Neural progenitor cell (in vitro differentiated cells): ENCODE measurements at places on chromosomes 3 and 15. TPM values are rescaled to one million over a fixed set of nuclear protein-coding genes. Genes with fewer than 3 reads are reported as not detected.
A peak's percentile ranks its signal among the peaks of the same experiment; 100 is the strongest.

- no peak overlapping the region for H3K4me3 ChIP-seq
- no peaks in the 10 kb centered on the region for H3K27me3 ChIP-seq
- peaks cover 8% of the 10 kb centered on the region for H3K4me1 ChIP-seq
- no peak overlapping the region for H3K27ac ChIP-seq
These were observed 398.0 kb downstream of the TIGIT start for GRCh38 chr3:114691871-114692270.

Gene ZNF660
- 14.7 and 26.7 TPM in 2 replicates for total RNA-seq

GRCh38 chr3:128254967-128255366 lies 101.7 kb downstream of the EEFSEC start:
- no peaks in the 10 kb centered on the region for H3K27me3 ChIP-seq
- peaks cover 11% of the 10 kb centered on the region for H3K4me1 ChIP-seq
- no peaks in the 10 kb centered on the region for H3K36me3 ChIP-seq

- peak; percentile 49 for DNase-seq
- H3K4me1 ChIP-seq, result peaks cover 6% of the 10 kb centered on the region
- peaks cover 55% of the 10 kb centered on the region for H3K27me3 ChIP-seq
- H3K27ac ChIP-seq, result no peak overlapping the region
- H3K4me3 ChIP-seq, result peak overlapping the region; percentile 69
- H3K36me3 ChIP-seq, result no peaks in the 10 kb centered on the region
These were observed 1.3 kb downstream of the NEIL1 start for GRCh38 chr15:75348034-75348561.
